Stimulated activated CD8-positive, alpha-beta memory T cell treated with anti-CD3 and anti-CD28 coated beads, Interleukin-7, amount 100 ng/mL, for 48 hours (primary cell): ENCODE measurements at places on chromosomes 5 and 9.
A peak's percentile ranks its signal among the peaks of the same experiment; 100 is the strongest.

DNA sequence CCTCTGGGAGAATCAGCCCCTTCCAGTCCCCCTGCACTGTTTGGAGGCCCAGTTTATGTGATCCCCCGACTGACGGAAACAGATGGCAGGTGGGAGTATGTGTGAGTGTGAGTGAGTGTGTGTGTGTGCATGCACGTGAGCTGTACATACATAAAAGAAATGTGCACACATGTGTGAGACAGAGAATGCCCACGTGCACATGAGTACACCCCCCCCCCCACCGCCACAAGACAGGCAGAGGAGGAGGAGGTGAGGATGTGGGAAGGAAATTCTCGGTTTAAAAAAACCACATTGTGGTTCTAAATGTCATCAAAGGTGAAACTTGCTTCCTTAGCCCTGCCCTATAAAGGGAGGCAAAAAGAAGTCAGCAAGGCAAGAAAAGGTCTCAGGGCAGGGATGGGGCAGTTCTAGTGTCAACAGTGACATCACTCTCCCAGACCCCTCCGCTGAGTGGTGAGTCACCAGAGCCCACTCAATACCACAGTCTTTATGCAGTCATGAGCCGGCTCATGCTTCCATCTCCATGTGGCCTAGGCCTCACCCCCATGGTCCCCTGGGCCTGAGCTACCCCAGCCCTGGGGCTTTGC lies 79.2 kb upstream of the HSPA9 start:
- peak; percentile 83 for DNase-seq

DNA sequence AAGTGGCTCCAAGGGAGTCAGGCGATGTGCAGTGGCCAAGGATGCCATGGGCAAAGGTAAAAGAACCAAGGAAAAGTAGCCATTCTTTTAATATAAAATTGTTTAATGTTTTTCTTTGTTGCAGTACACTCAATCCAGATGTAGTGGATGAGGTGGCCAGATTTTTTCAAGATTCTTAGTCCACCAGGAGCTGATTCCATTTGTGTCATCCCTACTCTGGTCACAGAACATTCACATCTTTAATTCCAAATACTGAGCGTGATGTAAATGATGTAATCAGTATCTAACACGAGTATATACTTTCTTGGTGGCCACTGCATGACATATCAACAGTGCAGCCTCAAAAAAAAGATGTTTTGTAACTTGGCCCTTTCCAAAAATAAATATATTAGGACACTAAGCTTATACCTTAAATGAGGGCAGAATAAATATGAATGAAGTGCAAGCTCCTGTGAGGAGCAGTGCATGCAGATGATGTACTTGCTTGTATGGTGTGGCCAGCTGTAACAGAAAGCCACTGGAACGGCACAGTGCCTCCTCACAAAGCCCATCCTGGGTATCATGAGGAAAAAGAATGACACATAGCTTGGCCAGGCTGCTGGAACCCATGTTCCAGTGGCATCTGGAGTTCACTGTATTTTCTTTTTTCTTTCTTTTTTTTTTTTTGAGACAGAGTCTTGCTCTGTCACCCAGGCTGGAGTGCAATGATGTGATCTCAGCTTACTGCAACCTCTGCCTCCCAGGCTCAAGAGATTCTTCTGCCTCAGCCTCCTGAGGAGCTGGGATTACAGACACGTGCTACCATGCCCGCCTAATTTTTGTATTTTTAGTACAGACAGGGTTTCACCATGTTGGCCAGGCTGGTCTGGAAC lies 6.5 kb upstream of the SPATA24 start:
- no peak for DNase-seq

GRCh38 chr9:134346840-134347583 lies 20.8 kb downstream of the RXRA start:
- DNase-seq = no peak

GRCh38 chr5:112436144-112436543 lies 17.1 kb upstream of the EPB41L4A start:
- no peak for DNase-seq

GRCh38 chr9:15271403-15271802 lies 35.6 kb downstream of the TTC39B start:
- DNase-seq = no peak
